Globus pallidus (tissue), 1 donor: ENCODE measurements at places on chromosomes 6 and 20.

DNA sequence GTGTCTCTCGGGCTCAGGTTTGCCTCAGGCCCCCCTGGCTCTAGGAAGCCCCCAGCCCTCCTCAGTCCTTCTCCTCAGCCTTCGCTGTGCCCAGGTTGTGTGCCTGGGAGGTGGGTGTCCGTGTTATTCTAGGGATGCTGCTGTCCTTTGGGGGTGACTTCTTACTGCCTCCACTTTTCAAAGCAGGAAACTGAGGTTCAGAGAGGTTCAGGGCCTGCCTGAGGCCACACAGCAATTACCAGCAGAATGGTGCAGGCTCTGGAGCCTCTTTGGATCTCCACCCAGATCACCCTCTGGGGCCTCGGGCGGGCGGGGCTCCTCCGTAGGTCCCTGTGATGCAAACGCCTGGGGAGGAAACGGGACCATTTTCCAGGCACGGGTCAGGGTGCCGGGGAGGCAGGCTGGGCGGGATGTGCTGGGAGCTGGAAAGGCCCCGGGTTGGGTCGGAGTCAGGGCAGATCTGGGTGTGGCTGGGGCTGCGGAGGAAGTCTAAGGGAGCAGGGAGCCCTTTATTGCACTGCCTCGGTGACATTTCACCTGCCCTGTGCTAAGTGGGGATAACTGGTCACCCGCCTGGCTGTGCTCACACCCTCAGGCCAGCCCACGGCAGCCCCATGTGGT, 23.2 kb downstream of the GATA5 start:
- DNase-seq: no peak

DNA sequence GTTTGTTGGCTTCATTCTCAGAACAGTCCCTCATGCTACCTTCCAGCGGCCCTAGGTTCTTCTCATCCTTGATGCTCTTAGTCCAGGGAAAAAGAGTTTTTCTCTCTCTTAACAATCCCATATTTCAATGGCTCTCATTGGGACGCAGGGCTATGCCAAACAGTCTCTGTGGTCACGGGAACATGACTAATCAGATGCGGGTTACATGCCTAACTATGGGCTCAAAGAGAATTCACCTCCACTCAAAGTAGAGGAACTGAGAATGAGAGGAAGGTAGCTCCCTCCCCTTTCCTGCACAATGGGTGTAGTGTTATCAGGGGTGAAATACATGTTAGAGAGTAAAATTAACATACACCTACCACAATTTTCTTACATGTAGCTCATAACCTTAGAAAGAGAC, 18.1 kb upstream of the ATRN start:
- no peak for DNase-seq

- no peak for DNase-seq
Measured at GRCh38 chr6:159565181-159565710, 127.8 kb downstream of the SOD2 start.

- no peak for DNase-seq
Measured at GRCh38 chr6:118249680-118250079, 298.4 kb upstream of the PLN start.

DNA sequence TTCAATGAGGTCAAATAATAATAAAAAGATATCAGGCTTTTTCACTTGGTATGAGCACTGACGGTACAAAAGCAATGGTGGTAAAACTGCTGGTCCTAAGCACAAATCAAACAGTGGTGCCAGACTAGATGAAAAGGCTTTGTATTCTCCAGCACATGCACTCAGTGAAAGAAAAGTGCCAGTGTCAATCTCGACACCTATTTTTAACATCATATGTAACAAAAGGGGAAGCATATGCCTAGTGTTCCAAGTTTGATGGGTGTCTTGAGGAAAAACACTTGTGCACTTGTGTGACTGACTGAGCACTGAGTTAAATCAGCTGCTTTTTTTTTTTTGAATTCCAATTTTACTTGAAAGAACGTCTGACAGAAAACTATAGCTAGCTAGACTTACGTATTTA, 27.3 kb downstream of the MED23 start:
- peak; percentile 37 for DNase-seq

DNA sequence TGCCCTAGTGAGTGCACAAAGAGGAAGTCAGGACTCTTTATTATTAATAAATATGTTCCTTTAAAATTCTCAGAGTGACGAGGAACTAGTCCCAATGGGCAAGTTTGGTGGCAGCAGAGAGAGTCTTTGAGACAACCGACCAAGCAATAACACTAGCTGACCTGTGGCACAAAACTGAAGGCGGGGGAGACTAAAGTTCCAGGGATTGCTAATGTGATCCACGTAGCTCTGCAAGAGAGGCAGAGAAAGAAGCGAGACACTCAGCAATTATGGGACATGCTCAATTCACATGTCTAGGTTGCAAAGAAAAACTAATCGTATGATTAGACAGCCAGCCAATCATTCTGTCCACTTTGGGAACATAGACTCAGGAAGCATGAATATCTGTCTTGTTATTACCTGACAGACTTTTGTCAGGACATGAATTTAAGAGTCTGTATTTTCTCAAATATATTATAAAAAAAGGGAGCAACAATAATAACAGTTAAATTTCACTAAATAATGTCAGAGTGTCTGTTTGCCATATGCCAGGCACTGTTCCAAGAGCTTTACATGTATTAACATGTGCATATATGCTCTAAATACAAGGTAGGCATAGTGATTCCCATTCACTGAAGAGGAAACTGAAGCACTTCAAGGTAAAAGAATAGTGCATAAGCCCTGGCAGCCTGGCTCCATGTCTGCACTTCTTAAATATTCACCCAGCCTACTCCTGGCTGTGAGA, 81.0 kb downstream of the COL9A1 start:
- DNase-seq: no peak

- DNase-seq: no peak
Measured at GRCh38 chr6:37056112-37056403, 50.6 kb downstream of the FGD2 start.

- DNase-seq: no peak
Measured at GRCh38 chr20:18323705-18324104, 35.4 kb downstream of the ZNF133 start.

GRCh38 chr6:112416866-112417265, 69.7 kb downstream of the RFPL4B start:
- DNase-seq: no peak

GRCh38 chr6:12767016-12767415, 50.4 kb downstream of the PHACTR1 start:
- DNase-seq: no peak

DNA sequence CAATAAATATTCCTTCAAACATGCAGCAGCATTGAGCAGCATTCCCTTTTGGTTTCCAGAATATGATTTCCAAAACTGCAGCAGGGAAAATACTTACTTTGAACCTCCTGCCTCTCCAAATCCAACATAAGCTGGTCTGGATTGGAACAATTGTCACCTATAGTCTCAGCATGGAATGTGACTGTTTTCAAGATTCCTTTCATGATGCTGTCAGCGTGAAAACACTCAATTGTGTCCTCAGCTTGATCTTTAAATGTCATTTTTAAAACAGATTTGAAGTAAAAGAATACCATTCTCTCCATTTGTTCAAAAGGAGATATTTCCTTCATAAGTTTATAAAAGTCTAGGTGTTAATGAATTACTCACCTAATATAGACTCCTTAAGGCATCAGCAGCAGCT, 993.9 kb downstream of the EYS start:
- no peak for DNase-seq

DNA sequence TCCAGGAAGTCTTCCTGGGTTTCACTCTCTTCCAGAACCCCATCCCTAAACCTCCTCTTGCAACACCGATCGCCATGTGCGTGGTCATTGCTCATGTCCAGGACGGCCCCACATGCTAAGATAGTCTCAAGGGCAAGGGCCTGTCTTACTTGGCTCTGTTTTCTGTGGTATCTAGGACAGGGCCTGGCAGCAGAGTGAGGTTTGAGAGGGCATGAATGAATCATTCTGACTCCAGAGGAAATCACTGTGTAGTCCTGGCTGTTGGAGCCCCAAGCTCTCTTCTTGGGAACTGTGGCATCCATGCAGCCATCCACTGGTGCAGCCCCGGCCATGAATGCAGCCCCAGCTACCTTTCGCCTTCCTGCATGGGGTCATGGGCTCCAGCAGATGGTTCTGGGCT, 12.4 kb downstream of the SIRPA start:
- no peak for DNase-seq
